ENCODE measurements at places on chromosomes 6 and 20. TPM values are rescaled to one million over a fixed set of nuclear protein-coding genes. Genes with fewer than 3 reads are reported as not detected.
A peak's percentile ranks its signal among the peaks of the same experiment; 100 is the strongest.

The HFE gene
- 2.6 TPM for total RNA-seq

- H3K36me3 ChIP-seq = no peaks in the 10 kb centered on the region
- DNase-seq = no peak
- no peaks in the 10 kb centered on the region for H3K4me1 ChIP-seq
- no peak overlapping the region for H3K27ac ChIP-seq
- no peaks in the 10 kb centered on the region for H3K27me3 ChIP-seq
These were observed 186.4 kb downstream of the TAF4 start for GRCh38 chr20:61879303-61879620.

GRCh38 chr6:25130518-25130917 lies 148.7 kb upstream of the CARMIL1 start:
- H3K4me1 ChIP-seq = peaks cover 44% of the 10 kb centered on the region
- H3K36me3 ChIP-seq = peaks cover 6% of the 10 kb centered on the region
- peak overlapping the region; percentile 88 for H3K27ac ChIP-seq
- no peak for DNase-seq
- no peaks in the 10 kb centered on the region for H3K27me3 ChIP-seq

- no peak overlapping the region for H3K4me3 ChIP-seq
- no peaks in the 10 kb centered on the region for H3K36me3 ChIP-seq
- peaks cover 19% of the 10 kb centered on the region for H3K4me1 ChIP-seq
These were observed 16.9 kb downstream of the LRRC1 start for GRCh38 chr6:53811746-53812145.

- H3K4me1 ChIP-seq = peaks cover 6% of the 10 kb centered on the region
- DNase-seq = no peak
- no peak overlapping the region for H3K27ac ChIP-seq
- no peaks in the 10 kb centered on the region for H3K27me3 ChIP-seq
- no peaks in the 10 kb centered on the region for H3K36me3 ChIP-seq
- no peak overlapping the region for H3K4me3 ChIP-seq
These were observed 934.4 kb downstream of the KIF16B start for GRCh38 chr20:15638816-15639215.

DNA sequence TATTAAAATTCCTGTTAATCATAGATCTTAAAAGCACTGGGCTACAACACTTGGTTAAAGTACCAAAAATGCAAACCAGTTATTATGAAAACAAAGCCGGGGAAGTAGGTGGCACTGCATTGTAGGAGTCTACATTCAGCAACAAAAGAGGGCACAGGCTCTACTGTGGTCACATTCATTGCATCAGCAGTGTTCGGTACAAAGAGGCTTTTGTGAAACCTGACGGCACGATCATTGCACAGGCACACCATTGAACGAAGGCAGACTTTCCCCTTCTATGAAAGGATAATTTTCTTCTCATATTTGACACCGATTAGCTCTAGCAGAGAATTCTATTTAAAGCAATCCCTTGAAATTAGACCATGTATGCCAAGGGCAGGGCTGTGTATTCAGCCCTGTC lies 44.6 kb upstream of the AGPAT4 start:
- no peak for DNase-seq
- no peaks in the 10 kb centered on the region for H3K4me1 ChIP-seq
- H3K36me3 ChIP-seq = no peaks in the 10 kb centered on the region
- H3K27me3 ChIP-seq = no peaks in the 10 kb centered on the region

The EMILIN3 gene
- total RNA-seq = 0.53 TPM

The HCK gene
- total RNA-seq = 16.8 TPM

The WFDC10B gene
- total RNA-seq = not detected

The HTR1E gene
- total RNA-seq = not detected

DNA sequence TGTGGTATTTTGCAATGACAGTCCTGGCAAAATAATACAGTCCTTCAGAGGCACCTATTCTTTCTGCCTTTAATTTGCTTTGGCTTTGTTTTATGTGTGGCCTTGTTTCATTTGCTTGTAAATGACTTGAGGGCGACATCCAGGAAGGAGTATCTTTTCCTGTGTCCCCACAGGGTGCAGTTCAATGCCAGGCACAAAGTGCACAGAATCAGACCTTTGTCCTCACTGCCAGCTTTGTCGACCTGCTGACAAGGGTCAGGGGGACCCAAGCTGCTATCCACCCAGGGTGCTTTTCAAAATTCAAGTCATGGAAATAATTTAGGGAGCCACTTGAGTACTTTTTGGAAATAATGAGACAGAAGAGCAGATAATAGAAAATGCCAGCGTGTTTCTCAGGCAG lies 37.0 kb upstream of the CDKN1A start:
- H3K27me3 ChIP-seq = no peaks in the 10 kb centered on the region
- H3K4me1 ChIP-seq = peaks cover 17% of the 10 kb centered on the region
- DNase-seq = no peak
- H3K36me3 ChIP-seq = no peaks in the 10 kb centered on the region
- H3K27ac ChIP-seq = no peak overlapping the region

DNA sequence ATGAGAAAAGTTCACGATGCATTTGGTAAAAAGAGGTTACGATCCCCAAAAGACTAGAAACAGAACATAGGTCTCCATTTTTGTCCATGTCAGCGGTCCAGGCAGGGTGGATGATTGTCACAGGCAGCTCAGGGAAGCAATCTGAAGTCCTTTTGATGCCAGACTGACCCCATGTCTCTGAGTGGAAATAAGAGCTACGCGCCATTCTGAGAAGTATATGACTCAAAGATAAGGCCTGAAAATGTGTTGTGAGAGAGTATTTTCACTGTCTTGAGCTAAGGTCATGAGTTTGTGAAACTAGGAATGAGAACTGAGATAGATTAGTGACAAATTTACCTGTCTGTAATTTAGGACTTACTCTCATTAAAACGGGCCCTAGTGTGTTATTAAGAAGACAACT lies 69.5 kb downstream of the LYRM4 start:
- H3K27ac ChIP-seq = no peak overlapping the region
- no peak for DNase-seq
- H3K27me3 ChIP-seq = no peaks in the 10 kb centered on the region
- H3K36me3 ChIP-seq = no peaks in the 10 kb centered on the region
- H3K4me3 ChIP-seq = no peak overlapping the region
- no peaks in the 10 kb centered on the region for H3K4me1 ChIP-seq

The SIGLEC1 gene
- 23.2 TPM for total RNA-seq

DNA sequence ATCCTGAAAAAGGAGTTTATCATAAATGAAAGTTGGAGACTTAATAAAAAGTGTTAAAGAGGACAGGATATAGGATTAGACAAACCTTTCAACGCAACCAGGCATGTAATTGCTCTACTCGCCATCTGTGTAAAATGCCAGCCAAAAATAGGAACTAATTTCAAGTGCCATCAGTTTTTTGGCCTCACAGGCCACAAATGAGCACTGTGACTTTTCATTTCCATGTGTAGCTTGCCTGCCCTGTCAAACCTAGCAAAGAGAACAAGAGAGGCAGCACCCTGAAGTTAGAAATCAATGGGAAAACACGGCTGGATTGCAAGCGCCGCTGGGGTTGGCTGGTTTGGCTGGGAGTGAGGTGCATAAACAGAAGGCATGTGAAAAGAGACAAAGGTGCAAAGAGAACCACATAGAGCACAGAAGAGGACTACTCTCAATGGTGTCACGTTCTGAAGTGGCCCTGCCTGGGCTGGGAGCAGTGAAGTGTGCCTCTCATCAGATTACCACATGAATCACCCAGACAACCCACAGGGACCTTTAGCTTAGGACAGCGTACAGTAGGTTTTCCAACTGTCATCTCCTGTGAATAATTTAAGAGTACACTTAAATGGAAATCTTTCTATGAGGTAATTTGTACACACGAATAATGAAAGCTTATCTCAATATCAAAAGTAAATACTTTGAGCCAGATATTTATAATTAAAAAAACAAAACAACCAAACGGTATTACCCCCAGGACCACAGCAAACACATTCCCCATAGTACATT lies 78.0 kb upstream of the NHSL1 start:
- no peaks in the 10 kb centered on the region for H3K36me3 ChIP-seq
- no peaks in the 10 kb centered on the region for H3K4me1 ChIP-seq
- H3K4me3 ChIP-seq = no peak overlapping the region
- DNase-seq = no peak
- H3K27ac ChIP-seq = no peak overlapping the region
- no peaks in the 10 kb centered on the region for H3K27me3 ChIP-seq

The TSBP1 gene
- total RNA-seq = not detected

GRCh38 chr6:166119116-166119911 lies 48.3 kb downstream of the TBXT start:
- H3K27ac ChIP-seq = no peak overlapping the region
- H3K36me3 ChIP-seq = no peaks in the 10 kb centered on the region
- H3K4me3 ChIP-seq = no peak overlapping the region
- no peak for DNase-seq
- H3K27me3 ChIP-seq = no peaks in the 10 kb centered on the region

DNA sequence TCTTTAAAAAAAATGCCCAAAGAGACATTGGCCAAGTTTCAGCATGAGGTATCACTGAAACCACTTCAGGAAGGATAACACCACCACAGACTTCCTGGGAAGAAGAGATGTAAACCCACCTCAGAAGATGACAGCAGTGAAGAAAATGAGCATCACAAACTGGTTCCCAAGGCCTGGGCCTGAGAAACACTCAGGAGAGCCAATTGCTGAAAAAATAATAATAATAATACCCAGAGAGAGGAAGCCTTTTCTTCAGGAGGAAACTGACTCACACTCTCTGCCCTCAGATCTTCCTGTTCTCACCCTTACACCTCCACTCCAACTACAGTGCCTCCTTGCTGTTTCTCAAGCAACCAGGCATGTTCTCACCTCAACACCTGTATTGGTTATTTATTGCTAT lies 68.1 kb upstream of the MAFB start:
- no peak overlapping the region for H3K4me3 ChIP-seq
- H3K4me1 ChIP-seq = peaks cover 4% of the 10 kb centered on the region
- DNase-seq = no peak
- H3K36me3 ChIP-seq = no peaks in the 10 kb centered on the region

DNA sequence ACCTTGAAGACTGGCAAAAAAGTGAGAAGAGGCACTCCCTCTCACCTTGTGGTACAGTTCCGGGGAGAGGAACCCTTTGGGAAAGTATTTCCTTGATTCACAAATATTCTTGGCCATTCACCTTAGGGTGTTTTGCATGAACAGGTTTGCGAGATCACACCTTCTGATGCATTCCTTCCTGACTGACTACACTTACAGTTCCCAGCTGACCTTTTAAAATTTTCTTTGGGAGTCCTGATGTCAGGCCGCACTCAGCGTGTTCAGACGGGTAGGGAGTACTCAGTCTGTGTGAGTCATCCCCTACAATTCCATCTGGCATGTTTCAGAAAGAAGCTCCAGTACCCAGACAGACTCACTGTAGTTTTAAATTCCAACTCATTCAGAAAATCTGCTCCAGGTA lies 1.7 kb downstream of the ADGRF4 start:
- H3K27me3 ChIP-seq = no peaks in the 10 kb centered on the region
- H3K4me1 ChIP-seq = no peaks in the 10 kb centered on the region
- H3K4me3 ChIP-seq = no peak overlapping the region
- H3K27ac ChIP-seq = no peak overlapping the region
- DNase-seq = no peak
- H3K36me3 ChIP-seq = no peaks in the 10 kb centered on the region

The EEF1E1 gene
- total RNA-seq = 15.5 TPM

DNA sequence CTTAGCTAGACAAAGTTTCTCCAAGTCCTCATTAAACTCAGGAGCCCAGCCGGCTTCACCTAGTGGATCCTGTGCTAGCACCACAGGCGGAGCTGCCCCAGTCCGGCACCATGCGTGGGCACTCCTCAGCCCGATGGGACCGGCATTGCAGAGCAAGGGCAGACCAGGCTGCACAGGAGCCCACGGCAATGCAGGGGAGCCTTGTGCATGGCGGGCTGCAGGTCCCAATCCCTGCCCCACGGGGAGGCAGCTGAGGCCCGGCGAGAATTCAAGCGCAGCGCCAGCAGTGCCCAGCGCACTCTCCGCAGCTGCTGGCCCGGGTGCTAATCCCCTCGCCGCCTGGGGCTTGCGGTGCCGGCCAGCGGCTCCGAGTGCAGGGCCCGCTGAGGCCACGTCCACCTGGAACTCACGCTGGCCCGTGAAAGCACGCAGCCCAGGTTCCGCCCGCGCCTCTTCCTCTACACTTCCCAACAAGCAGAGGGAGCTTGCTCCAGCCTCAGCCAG lies 292.3 kb upstream of the EYS start:
- H3K4me1 ChIP-seq = no peaks in the 10 kb centered on the region
- no peaks in the 10 kb centered on the region for H3K36me3 ChIP-seq
- no peak overlapping the region for H3K4me3 ChIP-seq

The SLC17A2 gene
- total RNA-seq = not detected

The CNR1 gene
- total RNA-seq = 35.0 TPM

The MYL9 gene
- total RNA-seq = 717 TPM

The TFAP2A gene
- 0.21 TPM for total RNA-seq

DNA sequence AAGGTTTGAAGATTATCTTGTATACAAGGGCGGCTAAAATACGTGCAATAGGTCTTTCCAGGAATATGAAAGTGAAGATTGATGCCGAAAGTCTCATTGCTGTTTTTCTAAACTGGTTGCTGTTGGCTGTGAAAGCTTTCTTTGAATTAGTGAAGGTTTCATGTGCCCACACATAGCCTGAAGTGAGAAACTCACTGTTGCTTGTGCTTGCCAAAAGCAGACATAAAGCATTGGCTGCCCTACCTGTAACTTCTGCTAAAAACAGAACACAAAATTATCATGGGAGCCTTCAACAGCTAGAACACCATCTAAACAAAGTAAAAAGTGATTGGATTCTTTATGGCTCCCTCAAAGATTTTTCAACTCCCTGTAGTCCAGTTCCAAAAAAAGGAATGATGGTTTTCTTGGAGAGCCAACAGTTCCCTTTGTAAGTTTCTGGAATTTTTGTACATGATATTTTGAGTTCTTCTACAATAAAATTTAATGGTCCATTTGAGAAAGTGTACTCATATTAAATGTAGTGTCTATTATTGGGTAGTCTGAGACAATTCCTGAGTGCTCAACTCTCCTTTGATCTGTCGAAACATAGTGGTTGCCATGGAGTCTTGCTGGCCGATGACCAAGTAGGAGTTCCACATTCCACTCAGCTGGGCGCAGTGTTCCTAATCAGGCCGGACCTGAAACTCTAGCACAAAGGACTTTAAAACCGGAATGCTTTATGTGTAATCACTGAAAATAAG lies 68.5 kb downstream of the PLEKHG1 start:
- H3K27me3 ChIP-seq = no peaks in the 10 kb centered on the region
- peaks cover 6% of the 10 kb centered on the region for H3K4me1 ChIP-seq
- peak overlapping the region; percentile 18 for H3K4me3 ChIP-seq
- no peaks in the 10 kb centered on the region for H3K36me3 ChIP-seq

DNA sequence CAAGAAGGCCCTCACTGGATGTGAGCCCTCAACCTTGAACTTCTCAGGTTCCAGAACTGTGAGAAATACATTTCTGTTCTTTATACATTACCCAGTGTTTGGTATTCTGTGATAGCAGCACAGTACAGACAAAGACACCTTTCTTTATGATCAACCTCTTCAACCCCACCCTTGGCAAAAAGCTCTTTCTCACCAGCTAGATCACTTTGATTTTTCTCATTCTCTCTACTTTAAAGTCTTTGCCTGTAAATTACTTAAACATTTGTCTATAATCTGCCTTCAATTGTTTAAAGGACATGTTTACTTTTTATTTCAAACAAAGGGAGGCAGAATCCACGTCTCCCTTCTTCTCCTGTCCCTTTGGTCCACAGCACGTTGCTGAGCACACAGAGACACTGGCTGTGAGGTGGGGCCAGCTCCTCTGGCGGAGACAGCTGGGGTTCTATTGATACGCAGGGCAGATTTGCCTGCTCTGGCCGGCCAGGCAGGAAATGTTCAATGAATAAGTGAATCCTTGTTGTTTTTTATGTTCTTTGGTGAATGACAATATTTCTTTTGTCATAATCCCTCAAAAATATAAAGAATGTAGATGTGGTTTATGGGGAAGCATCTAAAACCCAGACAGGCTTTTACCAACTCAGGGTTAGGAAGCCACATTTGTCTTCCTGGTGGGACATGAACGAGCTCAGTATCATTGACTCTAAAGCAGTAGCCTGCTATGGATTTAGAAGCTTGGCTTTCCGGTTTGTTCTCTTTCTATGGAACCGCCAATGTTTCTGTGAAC lies 52.9 kb downstream of the NEDD9 start:
- H3K36me3 ChIP-seq = peaks cover 11% of the 10 kb centered on the region
- H3K27me3 ChIP-seq = no peaks in the 10 kb centered on the region
- no peak for DNase-seq
- H3K27ac ChIP-seq = no peak overlapping the region
